Metanephros (tissue), 2 donors: ENCODE measurements at places on chromosomes 1 and 21. TPM values are rescaled to one million over a fixed set of nuclear protein-coding genes. Genes with fewer than 3 reads are reported as not detected.

NCMAP gene
- total RNA-seq = 0.47 TPM

MSH4 gene
- 0.47 TPM for total RNA-seq

HFM1 gene
- 9.0 TPM for total RNA-seq

IL10RB gene
- 22.9 TPM for total RNA-seq

WARS2 gene
- 24.1 TPM for total RNA-seq

AMIGO1 gene
- 7.6 TPM for total RNA-seq

LCK gene
- 8.5 TPM for total RNA-seq

GPR161 gene
- total RNA-seq = 14.5 TPM

FMOD gene
- 41.8 TPM for total RNA-seq

HSPA6 gene
- 26.2 TPM for total RNA-seq

CFHR2 gene
- total RNA-seq = not detected

KRTAP10-9 gene
- not detected for total RNA-seq

CITED4 gene
- total RNA-seq = 15.0 TPM

C1orf116 gene
- 13.3 TPM for total RNA-seq

PLXNA2 gene
- 12.9 TPM for total RNA-seq

TRIM46 gene
- total RNA-seq = 2.3 TPM

SNRNP40 gene
- total RNA-seq = 96.3 TPM

ZSCAN20 gene
- total RNA-seq = 9.2 TPM

GUCA2B gene
- not detected for total RNA-seq

CRNN gene
- not detected for total RNA-seq

TCHHL1 gene
- not detected for total RNA-seq

PLA2G4A gene
- total RNA-seq = 8.9 TPM
